ENCODE measurements at places on chromosomes 2 and 18.

DNA sequence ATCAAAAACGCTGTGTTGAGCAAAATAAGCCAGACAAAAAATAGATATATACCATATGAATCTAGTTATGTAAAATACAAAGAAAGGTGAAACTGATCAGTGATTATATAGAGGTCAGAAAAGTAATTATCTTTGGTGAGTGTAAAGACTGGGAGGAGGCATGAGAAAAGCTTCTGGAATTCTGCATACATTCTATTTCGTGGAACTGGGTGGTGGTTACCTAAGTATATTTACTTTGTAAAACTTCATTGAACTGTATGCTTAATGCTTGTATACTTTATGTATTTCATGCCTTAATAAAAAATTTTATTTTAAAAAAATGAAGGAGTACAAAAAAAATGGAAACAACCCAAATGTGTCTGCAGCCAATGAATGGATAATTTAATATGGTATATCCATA is 153.1 kb upstream of the ALPP start:
- H3K4me1 ChIP-seq, result no peaks in the 10 kb centered on the region
- peaks cover 1% of the 10 kb centered on the region for H3K36me3 ChIP-seq
- no peak overlapping the region for H3K4me3 ChIP-seq
- no peak for DNase-seq
- H3K27me3 ChIP-seq, result no peaks in the 10 kb centered on the region
- H3K27ac ChIP-seq, result no peak overlapping the region

DNA sequence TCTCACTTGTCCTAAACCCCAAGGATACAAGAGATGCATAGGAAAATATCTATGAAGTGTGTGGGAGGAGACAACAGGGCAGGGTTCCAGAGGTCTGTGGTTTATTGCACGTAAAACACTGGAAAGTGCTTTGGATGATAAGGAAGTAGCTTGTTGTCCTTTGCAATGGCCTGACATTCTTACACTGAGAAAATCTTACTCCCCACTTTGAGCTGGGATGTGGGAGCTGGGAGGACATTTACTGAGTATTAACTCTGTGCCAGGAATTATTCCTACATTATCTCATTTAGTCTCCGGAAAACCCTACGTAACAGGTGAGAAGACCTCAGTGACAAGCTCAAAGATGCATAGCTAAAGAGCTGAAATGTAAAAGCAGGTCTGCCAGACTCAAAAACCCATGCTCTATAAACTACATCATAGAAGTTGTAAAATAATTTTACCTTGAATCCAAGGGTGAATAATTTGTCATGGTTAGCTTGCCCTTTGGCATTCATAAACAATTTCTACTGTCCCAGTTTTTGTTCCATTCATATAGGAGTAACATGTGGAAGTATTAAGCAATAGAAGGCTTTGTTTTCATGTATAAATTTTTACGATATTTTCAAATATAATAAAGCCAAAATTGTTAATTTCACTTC is 9.2 kb upstream of the GALNT3 start:
- no peak overlapping the region for H3K27ac ChIP-seq
- DNase-seq, result peak; percentile 80
- H3K4me1 ChIP-seq, result no peaks in the 10 kb centered on the region

GRCh38 chr18:76708071-76708721 is 114.2 kb upstream of the ZNF236 start:
- no peaks in the 10 kb centered on the region for H3K36me3 ChIP-seq
- no peak overlapping the region for H3K27ac ChIP-seq
- no peak for DNase-seq
- no peaks in the 10 kb centered on the region for H3K4me1 ChIP-seq

GRCh38 chr2:181639686-181640085 is 17.2 kb downstream of the CERKL start:
- no peaks in the 10 kb centered on the region for H3K36me3 ChIP-seq
- no peak for DNase-seq
- H3K27me3 ChIP-seq, result no peaks in the 10 kb centered on the region
- H3K4me3 ChIP-seq, result no peak overlapping the region

DNA sequence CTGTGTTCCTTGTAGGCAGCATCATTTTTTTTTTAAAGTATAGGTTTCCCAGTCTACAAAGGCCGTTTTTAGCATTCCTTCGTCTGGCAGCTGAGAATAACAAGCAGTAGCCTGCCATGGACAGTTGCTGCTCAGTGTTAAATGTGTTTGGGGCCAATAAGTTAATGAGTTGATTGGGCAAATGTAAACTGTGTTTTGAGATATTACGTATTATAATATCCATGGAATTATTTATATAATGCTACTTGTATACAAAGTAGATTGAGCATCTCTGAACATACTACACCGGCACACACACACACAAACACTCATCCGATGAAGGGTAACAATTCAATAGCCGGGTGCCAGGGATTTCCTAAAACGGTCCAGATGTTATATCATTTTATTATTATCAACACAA is 97.2 kb downstream of the IRS1 start:
- no peak overlapping the region for H3K27ac ChIP-seq
- no peaks in the 10 kb centered on the region for H3K36me3 ChIP-seq
- no peak overlapping the region for H3K4me3 ChIP-seq
- H3K4me1 ChIP-seq, result peaks cover 2% of the 10 kb centered on the region
- no peak for DNase-seq

DNA sequence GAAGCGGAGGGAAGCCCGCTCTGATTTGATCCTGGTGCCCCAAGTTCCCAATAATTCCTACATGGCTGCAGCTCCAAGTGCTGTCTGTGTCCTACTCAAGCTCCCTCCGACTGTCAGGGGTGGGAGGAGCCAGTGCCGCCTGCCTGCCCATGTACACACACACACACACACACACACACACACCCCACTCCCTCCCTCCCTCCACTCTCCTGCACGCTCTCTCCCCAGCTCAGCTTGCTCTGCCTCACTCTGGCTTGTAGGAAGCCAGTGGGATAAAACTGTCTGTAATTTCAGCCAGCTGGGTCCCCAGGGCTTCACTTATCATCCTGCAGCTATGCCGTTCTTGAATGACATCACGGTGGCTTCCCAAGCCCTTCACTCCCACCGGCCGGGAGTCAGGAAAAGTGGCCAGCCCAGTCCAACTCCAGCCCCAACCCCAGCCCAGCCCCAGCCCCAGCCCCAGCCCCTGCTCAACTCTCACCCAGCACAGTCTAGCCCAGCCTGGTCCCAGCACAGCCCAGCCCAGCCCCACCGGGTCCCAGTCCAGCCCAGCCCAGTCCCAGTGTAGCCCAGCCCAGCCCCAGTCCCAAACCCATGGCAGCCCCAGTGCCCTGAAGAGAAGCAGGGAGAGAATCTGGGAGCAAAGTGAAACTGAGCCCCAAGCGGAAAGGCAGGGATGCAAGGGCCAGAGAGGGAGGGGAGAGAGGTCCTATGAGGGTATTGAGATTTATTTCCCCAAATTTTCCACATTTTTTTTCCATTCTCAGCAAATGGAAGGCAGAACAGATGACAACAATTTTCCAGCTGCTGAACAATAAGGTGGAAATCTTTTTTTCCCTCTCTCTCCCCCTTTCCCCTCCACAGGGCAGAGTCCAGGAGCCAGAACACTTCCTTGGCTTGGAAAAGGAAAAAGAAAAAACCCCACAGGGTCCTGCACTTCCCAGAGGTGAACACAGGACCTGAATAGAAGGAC is 144.0 kb downstream of the TNS1 start:
- no peaks in the 10 kb centered on the region for H3K27me3 ChIP-seq
- peaks cover 57% of the 10 kb centered on the region for H3K36me3 ChIP-seq
- peak; percentile 96 for DNase-seq
- H3K4me3 ChIP-seq, result no peak overlapping the region
- peak overlapping the region; percentile 42 for H3K27ac ChIP-seq

Data from IMR-90 (cell line).